ENCODE measurements at places on chromosomes 1 and 21.
A peak's percentile ranks its signal among the peaks of the same experiment; 100 is the strongest.

- no peak for DNase-seq
These were observed 631 bp upstream of the KRTAP10-9 start for GRCh38 chr21:44626262-44626661.

GRCh38 chr1:90501281-90501680 is 215.8 kb downstream of the BARHL2 start:
- no peak for DNase-seq

DNA sequence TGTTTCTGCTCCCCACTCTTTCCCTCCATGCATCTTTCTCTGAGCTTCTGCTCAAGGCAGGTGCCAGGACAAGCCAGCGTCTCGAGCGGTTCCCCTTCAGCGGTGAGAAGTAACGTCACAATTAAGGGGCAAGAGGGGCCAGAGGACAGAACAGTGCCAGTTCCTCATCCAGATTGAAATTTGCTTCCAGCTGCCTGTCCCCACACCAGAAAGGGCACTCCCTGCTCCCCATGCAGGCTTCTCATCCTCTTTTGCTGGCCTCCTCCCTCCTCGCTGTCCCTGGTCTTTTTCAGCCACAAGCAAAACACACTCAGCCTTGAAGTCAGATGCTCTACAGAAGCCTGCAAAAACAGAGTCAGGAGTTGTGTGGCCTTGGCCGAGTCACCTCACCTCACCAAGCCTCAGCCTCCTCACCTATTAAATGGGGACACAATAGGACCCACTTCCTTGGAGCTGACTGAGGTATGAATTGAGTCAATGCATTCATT is 35.0 kb upstream of the ECE1 start:
- no peak for DNase-seq

DNA sequence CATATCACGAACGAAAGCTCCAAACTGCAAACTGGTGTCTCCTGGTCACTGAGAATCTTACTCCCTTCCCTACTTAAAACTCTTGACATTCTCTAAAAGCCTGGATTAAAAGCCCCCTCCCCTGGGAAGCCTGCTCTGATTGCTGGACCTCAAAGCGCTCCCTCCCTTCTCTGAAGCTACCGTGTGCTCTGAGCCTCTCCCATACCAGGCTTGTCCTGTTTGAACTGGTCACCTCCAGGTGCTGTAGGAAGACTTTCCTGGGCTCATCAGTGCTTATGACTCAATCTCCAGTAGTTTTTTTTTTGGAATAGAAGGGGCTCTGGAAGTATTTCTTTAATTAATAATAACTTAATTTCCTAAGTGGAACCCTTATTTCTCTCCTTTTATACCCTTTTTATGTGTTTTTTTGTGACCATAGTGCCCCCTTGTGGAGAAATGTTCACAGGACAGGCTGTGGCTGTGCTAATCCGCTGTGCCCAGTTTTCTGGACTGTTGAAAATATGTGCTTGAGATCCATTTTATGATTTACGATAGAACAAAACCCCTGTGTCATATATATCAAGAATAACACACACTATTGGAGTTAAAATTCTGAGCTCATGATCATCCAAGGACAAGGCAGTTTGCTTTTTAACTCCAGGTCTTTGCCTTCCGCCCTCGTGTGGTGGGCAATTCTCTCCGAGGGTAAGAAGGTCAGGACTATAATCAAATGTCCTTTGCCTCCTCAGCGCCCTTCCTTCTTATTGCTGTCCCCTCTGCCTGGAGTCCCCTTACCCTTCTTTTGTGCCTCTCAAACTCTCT is 16.9 kb downstream of the MTARC1 start:
- DNase-seq, result no peak

- DNase-seq, result no peak
These were observed 39.2 kb downstream of the MX1 start for GRCh38 chr21:41465176-41465781.

DNA sequence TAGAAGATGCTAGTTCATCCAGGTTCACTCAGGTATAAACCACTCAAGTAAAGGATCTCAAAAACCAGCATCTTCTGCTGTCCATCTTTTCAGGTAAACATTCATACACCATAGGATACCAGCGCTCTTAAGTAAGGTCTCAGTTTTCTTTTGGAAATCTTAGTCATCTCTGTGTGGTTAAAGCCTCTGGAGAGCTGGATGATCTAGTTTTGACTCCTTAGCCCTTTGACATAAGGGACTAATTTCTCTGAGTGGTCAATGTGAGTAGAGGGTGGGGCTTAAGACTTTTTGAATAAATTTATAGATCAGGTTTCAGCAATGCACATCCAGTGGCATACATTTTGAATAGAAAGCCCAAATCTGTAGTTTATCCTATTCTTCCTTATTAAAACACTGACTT is 92.3 kb downstream of the CTH start:
- no peak for DNase-seq

DNA sequence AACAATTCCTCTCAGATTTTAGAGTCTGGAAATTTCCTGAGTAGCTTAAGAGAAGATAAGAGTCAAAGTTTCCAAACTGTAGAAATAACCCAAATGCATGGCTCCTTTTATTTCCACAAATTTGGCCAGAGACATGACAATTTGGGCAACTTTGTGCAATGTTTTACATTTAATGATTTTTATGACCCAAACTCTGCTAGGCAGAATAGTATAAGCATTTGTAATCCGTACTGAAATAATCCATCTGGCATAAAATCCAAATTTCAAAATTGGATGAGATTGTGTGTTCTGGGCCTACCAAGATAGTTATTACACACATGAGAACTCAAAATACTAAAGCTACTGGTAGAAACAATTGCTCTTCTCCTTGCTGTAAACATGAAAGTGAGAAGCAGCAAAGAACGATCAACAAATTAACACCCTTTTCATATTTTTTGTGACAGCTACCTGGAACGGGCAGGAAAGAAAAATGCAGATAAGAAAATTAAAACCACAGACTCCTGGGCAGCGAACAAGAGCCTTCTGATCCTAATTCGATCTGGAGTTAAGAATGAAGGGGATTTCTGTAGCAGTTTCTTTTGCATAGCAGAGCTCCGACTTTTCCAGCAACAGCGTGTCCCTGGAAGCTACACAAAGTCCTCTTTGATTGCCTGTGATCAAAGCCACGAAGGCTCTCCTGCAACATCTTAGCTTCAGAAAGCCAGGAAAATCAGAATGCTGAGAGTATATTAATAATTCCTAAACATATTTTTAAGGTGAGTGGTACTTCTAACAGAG is 191.2 kb downstream of the GRIK1 start:
- DNase-seq, result no peak

DNA sequence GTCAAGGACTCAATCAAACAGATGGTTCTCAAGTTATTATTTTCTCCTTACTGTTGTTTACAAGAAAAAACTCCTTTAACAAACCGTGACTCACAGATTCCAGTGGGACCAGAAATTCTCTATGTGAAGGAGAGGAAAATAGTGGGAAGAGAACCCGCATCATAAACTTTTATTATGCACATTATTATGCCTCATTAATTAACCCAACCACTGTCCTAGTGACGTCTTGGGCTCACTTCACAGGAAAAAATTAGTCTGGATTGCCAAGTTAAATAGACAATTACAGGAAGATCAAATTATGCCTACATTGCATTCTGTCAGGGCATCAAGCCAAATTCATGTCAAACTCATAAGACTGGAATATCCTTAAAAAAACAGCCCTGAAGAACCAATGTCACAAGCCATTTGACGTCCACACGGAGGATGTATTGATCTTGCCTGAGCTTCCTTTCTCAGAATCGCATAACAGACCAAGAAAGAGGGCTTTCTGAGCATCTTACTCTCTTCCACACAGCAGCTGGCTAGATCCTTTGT is 347.8 kb downstream of the DUSP10 start:
- DNase-seq, result no peak

DNA sequence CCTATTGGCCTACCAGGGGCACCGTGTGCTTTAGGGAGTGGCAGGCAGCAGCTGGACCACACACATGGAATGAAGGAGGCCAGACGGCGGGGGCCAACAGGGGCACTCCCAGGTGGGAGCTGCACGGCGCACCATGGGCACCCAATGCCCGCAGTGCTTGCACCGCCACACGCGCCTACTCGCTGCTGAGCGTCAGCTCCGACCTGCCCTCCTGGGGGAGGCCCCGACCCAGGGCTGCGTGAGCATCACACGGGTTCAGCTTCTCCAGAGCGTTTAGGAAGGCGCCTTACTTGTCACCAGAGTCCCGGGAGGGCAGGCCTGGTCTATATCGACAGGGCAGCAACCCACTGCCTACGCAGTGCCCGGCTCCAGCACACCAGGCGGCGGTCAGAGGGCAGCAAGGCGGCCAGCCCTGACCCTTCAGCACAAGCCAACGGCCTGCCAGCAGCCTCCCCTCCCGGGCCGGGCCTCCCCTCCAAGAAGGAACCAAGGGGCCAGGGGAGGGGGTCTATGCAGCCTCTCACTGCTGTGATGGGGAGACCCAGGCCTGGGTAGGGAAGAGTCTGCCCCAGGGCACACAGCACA is 64.9 kb downstream of the ARHGEF16 start:
- no peak for DNase-seq

- peak; percentile 56 for DNase-seq
These were observed 736 bp downstream of the KCNC4 start for GRCh38 chr1:110210604-110211495.

GRCh38 chr1:201781437-201781836 is 47.5 kb upstream of the IPO9 start:
- DNase-seq, result no peak

DNA sequence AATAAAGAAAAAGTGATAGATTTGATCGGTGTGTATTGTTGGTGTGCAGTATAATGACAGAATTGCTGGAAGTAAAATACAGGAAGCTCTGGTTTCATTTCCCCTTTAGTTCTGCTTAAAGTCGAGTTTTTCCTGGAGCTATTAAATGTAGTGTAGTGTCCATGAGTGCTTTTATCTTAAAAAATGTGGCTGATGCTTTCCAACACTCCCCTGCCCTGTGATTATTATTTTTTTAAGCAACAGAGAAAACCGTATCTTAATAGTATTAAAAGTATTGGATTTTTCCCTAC is 1.1 kb downstream of the LGALS8 start:
- no peak for DNase-seq

DNA sequence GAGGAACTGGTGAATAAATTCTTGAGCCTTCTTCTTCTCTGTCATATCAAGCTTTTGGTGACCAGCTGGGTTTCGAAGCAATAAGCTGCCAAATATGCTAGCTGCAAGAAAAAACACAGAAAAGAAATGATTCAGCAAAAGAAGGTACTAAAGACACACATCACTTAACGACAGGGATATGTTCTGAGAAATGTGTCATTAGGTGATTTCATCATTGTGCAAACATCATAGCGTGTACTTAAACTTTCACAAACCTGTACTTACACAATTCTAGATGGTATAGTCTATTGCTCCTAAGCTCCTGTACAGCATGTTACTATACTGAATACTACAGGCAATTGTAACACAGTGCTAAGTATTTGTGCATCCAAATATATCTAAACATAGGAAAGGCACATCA is 2.9 kb upstream of the MTF1 start:
- no peak for DNase-seq

DNA sequence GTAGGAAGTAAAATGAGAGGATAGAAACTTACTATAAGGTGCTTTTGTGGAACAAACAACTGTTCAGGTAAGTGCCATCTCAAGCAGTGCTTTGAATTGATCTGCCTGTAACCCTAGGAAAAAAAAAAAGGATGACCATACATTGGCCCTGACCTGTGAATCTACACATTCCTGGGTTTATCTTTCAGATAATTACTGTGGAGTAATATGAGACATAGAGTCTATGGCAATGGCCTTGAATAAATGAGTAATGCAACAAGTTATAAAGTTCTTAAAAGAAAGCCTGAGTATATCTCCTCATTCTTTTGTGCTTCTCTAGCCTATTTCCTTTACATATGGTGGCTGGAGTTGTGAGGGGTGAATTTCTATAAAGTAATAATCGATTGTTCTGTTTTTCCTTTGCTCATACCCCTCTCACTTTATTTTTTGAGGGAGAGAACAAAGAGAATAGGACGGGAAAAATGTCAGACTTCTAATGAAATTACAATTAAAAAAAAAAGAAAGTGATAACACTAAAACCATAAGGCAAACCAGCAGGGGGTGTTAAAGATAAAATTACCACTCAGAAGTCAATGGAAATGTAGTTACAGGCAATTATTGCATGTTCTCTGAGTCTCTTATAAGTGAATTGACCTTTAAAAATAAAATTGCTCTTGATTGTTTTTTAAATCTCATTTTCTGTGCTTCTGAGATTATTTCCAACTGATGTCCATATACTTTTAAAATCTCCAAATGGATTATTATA is 12.4 kb upstream of the ATP1A1 start:
- no peak for DNase-seq

GRCh38 chr1:113652771-113653170 is 106.5 kb downstream of the PHTF1 start:
- no peak for DNase-seq

- DNase-seq, result no peak
These were observed 14.7 kb downstream of the HYI start for GRCh38 chr1:43438953-43439581.

DNA sequence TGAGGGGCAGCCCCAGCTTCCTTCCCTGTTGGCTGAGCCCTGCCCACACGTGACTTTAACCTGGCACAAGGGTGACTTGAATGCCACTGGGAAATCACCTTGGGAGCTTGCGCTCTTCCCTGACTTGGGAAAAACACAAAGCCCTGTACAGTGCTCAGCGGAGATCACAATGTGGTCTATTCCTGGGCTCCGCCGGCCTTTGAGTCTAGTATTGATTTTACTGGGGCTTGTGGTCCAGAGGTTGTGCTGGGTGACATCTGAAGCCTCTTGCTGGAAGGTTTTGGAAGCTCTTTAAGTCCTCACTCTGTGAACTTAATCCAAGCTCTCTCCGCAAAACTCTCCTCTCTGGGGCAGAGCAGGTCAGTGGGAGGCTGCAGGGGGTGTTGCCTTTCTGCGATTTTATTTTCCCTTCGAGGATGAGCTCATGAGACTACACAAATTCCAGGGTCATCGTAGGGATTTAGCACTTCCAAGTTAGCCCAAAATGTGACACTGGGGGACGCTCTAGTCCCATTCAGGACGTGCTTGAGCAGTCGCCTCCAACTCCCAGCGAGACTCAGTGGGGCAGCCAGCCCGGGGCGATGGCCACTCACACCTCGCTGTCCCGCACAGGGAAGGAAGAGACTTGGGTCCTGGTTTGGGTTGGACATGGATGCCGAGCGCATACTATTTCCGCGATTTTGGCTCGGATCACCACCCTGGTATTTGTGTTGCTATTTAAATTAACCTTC is 291.9 kb upstream of the AJAP1 start:
- no peak for DNase-seq

All from right lobe of liver (tissue), 6 donors.